ENCODE measurements at places on chromosomes 3 and 15.

- DNase-seq = peak; percentile 49
These were observed 39.4 kb upstream of the SMAD3 start for GRCh38 chr15:67025719-67026609.

- no peak for DNase-seq
These were observed 43.8 kb downstream of the TRAK1 start for GRCh38 chr3:42134867-42135464.

GRCh38 chr3:146532406-146532805, 12.0 kb downstream of the PLSCR1 start:
- DNase-seq = no peak

GRCh38 chr3:194333212-194333980, 17.7 kb downstream of the CPN2 start:
- DNase-seq = peak; percentile 32

DNA sequence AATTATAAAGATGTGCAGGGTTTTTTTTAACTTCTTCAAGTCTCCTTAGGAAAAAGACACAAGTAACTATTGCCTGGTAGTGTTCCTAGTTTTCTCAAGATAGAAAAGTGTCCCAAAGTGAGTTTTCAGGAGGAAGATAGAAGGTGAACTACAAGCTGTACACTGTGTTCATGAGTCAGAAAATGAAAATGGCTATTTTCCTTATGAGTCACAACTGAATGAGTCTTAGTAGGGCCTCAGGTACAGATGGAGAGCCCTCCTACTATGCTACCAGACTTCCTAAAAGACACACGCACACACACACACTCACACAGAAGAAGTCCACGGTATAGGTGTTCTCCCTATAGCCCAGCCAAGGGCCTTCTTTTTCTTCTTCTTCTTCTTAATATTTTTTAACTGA, 3.1 kb downstream of the MYO1E start:
- DNase-seq = no peak

GRCh38 chr3:113773381-113773780, 26.5 kb downstream of the ATP6V1A start:
- DNase-seq = peak; percentile 84

DNA sequence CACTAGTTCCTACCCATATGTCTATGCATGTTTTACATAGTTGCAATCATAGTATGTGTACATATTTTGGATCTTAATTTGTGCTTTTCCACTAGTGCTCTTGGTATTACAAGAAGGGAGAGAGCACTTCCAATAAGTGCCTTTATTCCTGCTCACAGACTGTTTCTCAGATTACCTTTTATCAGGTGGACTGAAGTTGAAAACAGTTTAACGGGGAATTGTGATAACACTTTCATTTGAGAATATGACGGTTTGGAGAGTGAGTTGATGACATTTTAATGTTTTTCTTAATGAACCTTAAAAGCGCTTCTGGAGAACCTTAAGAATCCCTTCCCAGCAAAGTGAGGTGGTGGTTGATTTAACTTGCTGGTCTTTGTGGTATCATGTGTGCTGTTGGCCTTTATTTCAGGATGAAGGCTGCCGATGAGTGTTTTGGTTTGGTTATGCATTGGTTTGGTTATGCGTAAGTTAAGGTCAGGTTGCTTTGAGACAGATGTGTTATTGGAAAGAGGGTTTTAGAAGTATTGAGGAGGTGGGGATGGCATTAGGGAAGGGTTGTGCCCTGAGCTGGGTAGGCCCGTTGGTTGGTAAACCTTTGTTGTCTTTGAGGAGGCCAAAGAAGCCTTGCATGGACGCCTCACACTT, 2.8 kb downstream of the EDEM1 start:
- no peak for DNase-seq

- DNase-seq = no peak
These were observed 405.7 kb upstream of the NPAP1 start for GRCh38 chr15:24269923-24270322.

GRCh38 chr3:195829897-195830254, 18.1 kb upstream of the MUC4 start:
- no peak for DNase-seq

DNA sequence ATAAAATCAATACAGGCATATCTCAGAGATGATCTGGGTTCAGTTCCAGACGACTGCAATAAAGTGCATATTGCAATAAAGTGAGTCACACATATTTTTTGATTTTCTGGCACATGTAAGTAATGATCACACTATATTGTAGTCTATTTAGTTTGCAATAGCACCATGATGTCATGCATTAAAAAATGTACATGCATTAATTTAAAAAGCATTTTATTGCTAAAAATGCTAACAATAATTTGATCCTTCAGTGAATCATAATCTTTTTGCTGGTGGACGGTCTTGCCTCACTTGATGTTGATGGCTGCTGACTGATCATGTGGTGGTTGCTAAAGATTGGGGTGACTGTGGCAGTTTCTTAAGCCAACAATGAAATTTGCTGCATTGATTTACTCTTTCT, 511.1 kb downstream of the OTOL1 start:
- DNase-seq = no peak

- peak; percentile 71 for DNase-seq
These were observed 6.9 kb upstream of the SKIC8 start for GRCh38 chr15:78306176-78306774.

- no peak for DNase-seq
These were observed 22.4 kb upstream of the SRP14 start for GRCh38 chr15:40061212-40061901.

DNA sequence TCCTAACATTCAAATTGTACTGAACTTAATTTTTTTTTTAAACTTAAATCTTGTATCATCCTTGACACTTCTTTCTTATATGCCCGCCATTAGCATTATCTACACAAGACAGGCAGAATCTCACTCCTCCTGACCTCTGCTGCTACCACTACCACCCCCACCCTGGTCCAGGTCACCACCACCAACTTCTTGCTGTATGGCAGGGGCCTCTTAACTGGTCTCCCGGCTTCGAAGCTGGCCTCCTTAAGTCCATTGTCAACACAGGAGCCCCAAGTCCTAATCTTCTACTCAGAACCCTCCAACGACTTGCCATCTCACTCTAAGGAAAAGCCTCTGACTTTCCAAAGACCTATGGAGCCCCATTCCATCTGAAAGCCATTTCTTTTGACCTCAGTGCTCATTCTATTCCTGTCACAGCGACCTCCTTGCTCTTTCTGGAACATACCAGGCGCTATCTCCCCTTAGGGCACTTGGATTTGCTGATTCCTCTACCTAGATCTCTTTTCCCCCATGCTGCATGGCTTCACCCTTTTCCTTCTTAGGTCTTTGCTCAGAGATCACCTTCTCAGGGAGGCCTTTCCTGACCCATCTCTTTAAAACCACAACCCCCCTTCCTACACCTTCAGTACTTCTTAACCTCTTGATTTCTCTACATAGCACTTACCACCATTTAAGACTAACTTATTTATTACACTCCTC, 2.6 kb downstream of the PRC1 start:
- no peak for DNase-seq

- no peak for DNase-seq
These were observed 88.2 kb downstream of the ANP32A start for GRCh38 chr15:68732451-68732850.

DNA sequence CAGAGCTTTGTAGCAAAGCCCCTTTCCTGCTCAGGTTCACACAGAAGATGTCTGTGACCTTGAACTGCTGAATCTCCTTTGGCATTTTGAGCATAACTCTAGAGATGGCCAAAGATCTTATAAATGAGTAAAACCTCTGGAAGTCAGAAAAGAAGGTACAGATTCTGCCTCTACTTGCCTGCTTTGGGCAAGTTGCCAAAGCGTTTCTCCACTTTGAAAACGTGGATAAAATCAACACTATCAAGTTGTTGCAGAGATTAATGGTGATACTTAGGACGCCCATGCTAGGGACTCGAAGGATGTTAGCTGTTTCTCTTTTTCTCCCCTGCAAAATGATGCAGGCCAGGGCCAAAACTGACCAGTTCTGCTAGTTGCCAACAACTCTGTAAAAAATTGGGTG, 68.0 kb upstream of the CMTM7 start:
- no peak for DNase-seq

GRCh38 chr3:5054098-5054497, 68.0 kb upstream of the ARL8B start:
- DNase-seq = no peak

DNA sequence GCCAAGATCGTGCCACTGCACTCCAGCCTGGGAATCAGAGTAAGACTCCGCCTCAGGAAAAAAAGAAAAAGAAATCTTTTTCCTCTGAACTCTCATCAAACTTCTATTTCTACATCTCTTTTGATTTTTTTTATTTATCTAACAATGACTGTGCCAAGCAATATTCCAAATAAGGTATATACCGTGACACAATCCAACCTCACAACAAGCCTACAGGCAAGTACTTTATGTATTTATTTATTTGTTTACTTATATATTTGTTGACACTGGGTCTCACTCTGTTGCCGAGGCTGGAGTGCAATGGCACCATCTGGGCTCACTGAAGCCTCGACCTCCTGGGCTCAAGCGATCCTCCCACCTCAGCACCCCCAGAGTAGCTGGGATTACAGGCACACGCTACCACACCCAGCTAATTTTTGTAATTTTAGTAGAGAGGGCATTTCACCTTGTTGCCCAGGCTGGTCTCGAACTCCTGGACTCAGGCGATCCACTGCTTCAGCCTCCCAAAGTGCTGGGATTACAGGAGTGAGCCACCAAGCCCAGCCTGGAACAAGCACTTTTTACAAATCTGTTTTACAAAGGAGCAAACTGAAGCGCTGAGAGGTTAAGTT, 94.9 kb upstream of the CHD2 start:
- DNase-seq = no peak

DNA sequence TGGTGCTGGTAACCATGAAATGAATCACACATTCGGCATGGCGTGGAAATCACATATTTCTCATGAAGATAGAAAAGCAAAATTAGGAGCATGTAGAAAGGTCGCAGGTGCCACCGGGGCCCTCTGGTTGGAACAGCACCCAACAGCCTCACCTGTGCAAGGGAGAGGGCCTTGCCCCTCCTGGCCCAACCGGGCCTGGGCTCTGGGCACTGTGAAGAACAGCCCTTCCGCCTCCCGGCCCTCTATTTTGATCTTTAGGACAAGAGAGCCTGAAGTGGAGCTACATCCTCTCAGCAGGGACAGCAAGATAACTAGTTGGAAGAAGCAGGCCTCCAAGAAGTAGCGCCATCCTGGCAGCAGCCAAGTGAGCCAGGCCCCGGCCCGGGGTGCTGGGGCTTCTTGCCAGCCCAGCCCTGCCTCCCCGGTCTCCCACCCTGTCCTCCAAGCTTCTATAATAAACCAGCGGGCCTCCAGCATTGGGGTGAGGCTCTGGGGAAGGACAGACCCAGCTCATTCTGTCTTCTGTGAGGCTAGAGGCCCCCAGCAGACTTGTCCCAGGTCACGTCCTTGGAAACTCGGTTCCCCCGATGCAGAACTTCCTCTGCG, 46.1 kb upstream of the FGD5 start:
- no peak for DNase-seq

- DNase-seq = no peak
These were observed 218.8 kb upstream of the HES1 start for GRCh38 chr3:193917158-193917557.

DNA sequence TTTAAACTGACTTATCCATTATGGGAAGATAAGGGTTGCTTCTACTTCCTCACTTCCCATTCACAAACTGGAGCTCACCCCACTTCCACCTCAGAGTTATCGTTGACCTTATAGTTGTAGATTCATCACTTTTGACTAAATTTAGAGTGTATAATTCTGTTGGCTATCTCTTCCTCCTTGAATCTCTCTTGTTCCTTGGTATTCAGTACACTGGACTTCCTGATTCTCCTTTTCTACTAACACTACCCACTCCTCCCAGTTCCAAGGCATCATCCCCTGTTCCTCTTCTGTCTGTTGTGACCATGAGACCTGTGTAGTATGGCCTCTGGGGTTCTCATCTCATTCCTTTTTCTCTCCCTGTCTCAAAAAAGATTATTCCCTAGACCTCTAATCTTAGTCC, 5.9 kb upstream of the GPR87 start:
- DNase-seq = no peak

DNA sequence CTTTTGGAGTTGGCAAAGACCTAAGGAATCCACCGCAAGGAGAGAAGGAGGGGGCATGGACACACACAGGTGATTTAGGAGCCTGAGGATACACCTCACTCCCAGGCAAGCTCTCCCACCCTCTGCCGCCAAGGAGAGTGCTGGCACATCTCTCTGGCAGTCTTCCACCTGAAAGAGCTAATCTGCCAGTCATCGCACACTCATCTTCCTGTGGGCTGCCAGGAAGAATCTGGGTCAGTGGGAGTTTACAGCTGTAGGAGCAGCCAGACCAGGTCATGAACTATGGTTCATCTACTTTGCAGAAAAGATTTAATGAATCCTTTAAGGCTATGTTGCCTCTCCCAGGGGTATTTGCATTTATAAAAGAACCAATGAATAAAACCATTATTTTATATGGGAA, 170.6 kb upstream of the TSC22D2 start:
- peak; percentile 81 for DNase-seq

DNA sequence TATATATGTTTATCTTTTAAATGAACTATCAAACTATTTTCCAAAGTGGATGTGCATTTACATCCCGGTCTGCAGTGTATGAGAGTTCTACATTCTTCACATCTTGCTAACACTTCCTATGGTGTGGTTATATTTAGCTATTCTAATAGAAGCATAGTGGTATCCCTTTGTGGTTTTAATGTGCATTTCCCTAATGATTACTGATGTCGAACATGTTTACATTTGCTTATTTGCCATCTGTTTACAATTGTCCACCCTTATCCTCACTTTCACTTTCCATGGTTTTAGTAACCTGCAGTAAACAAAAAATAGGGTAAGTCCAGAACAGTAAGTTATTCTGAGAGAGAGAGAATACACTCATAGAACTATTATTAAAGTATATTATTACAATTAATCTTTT, 360.5 kb upstream of the NAALADL2 start:
- DNase-seq = peak; percentile 42

DNA sequence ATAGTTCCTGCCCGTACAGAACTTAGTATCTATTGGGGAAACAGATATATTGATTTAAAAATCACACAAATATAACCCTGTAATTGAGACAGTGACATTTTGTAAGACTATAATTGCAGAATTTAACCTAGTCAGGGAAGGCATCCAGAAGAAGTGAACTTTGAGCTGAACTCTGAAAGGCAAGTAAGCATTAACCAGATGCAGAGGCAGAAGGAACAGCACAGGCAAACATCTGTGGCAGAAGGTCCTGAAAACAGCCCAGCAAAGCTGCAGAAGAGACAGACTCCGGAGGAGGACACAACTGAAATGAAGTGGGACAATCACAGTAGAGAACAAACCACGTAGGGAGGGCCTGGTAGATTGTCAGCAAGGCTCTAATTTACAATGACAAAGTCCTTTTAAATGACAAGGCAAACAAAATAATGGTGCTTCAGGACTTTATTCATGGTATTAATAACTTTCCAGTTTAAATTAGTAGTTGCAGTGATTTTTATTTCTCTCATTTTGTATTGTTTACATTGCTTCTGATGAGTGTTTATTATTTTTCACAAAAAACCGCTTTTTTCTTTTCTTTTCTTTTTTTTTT, 14.5 kb downstream of the BCL2A1 start:
- DNase-seq = no peak

GRCh38 chr15:88535607-88536313, 10.7 kb downstream of the DET1 start:
- no peak for DNase-seq

- no peak for DNase-seq
These were observed 245.0 kb upstream of the ADAMTS9 start for GRCh38 chr3:64932666-64933342.

GRCh38 chr3:119630128-119630879, 30.1 kb downstream of the POPDC2 start:
- DNase-seq = peak; percentile 79
